ENCODE measurements at places on chromosomes 4 and X. TPM values are rescaled to one million over a fixed set of nuclear protein-coding genes. Genes with fewer than 3 reads are reported as not detected.

Gene PHKA1
- 26.2 TPM for total RNA-seq

Gene SPACA5
- not detected for total RNA-seq

Gene CFP
- 4.5 TPM for total RNA-seq

Gene C4orf51
- total RNA-seq = not detected

Gene WFS1
- total RNA-seq = 70.8 TPM

Gene MAGEC3
- not detected for total RNA-seq

GRCh38 chr4:42453612-42454011 lies 56.3 kb downstream of the SHISA3 start:
- H3K27me3 ChIP-seq = no peaks in the 10 kb centered on the region
- peaks cover 2% of the 10 kb centered on the region for H3K4me1 ChIP-seq
- H3K4me3 ChIP-seq = no peak overlapping the region
- DNase-seq = no peak
- no peak overlapping the region for H3K27ac ChIP-seq

GRCh38 chr4:137310593-137311490 lies 221.5 kb downstream of the PCDH18 start:
- H3K27me3 ChIP-seq = no peaks in the 10 kb centered on the region
- H3K36me3 ChIP-seq = no peaks in the 10 kb centered on the region
- no peaks in the 10 kb centered on the region for H3K4me1 ChIP-seq
- DNase-seq = no peak

GRCh38 chr4:149791851-149792250 lies 23.8 kb downstream of the IQCM start:
- peaks cover 3% of the 10 kb centered on the region for H3K4me1 ChIP-seq
- no peaks in the 10 kb centered on the region for H3K36me3 ChIP-seq
- H3K27me3 ChIP-seq = no peaks in the 10 kb centered on the region
- no peak for DNase-seq
- H3K27ac ChIP-seq = no peak overlapping the region

GRCh38 chr4:119024102-119024501 lies 111.5 kb upstream of the MYOZ2 start:
- H3K4me3 ChIP-seq = no peak overlapping the region
- H3K4me1 ChIP-seq = peaks cover 79% of the 10 kb centered on the region
- H3K27me3 ChIP-seq = no peaks in the 10 kb centered on the region
- no peaks in the 10 kb centered on the region for H3K36me3 ChIP-seq
- H3K27ac ChIP-seq = peak overlapping the region; percentile 92
- DNase-seq = no peak

DNA sequence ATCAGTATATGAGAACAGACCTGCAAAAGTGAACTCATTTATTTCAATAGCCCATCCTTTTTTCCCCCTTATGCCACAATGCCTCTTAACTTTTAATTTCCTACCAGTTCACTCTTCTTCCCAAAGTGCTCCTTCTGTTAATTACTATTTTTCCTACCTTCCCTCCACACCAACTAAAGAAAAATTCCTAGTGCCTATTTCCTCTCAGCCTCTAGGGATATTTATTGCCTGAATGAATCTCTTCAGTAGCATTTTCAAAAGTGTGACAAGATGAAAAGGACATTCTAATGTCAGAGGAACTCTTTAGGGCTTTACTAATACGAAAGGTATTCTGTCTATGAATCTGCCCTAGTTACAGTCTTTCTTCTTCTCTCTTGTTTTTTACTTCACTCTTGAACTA lies 181.1 kb upstream of the SPRY1 start:
- H3K4me3 ChIP-seq = no peak overlapping the region
- no peaks in the 10 kb centered on the region for H3K36me3 ChIP-seq
- H3K4me1 ChIP-seq = no peaks in the 10 kb centered on the region
- H3K27me3 ChIP-seq = no peaks in the 10 kb centered on the region

All from heart right ventricle (tissue), 16 donors.